ENCODE measurements at places on chromosomes 2 and 18.

DNA sequence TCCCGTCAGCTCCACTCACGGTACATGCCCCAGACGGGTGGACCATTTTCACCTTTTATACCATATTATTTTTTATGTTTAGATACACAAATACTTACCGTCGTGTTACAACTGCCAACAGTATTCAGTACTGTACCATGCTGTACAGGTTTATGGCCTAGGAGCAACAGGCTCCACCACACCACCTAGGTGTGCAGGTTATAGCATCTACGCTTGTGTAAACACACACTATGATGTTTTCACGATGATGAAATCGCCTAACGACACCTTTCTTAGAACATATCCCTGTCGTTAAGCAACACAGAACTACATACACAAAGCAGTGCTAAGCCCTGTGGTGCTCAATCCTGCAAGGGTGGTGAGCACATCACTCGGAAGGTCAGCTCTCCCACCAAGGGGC lies 24.5 kb downstream of the NDUFA10 start:
- H3K4me3 ChIP-seq, result no peak overlapping the region
- no peaks in the 10 kb centered on the region for H3K27me3 ChIP-seq
- DNase-seq, result no peak
- H3K27ac ChIP-seq, result no peak overlapping the region

DNA sequence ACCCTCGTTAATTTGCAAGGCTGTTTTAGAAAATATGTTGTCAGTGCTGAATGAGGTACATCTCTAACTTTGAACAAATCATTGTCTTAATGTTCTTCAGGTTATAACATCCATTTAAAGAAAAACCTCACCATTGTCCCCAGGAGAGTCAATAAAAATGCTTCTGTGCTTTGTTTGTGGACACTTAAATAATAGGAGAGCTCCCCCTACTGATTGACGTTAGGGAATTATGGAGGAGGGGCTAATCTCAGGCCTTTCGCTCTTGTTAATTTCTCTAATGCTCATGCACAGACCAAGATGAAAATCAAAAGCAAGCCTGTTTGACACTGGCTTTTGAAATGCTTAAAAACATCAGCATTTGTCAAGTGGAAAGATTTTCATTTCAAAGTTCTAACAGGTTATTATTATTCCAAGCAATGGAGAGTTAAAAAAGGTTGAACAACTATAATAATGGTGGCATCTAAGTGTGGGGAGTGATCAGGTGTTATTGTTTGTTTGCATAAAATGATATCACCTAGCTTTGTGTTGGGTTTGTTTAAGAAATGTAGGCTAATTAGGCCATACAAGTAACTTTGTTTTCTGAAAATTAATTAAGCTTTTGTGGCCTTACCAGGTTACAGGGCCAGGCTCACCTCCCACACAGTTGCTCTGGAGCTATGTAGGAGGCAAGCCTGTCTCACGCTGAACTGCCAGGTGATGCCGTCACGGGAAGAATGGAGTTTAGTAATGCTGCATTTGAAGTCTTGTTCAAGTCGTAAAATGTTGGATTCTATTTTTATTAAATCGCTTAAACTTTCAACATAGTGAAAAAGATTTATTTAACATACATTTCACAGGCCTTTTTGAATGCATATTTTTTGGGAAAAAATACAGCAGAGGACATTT lies 51.7 kb upstream of the SMIM21 start:
- no peak overlapping the region for H3K4me3 ChIP-seq
- H3K36me3 ChIP-seq, result peaks cover 10% of the 10 kb centered on the region
- H3K27me3 ChIP-seq, result peaks cover 22% of the 10 kb centered on the region
- DNase-seq, result peak; percentile 9
- no peak overlapping the region for H3K27ac ChIP-seq
- no peaks in the 10 kb centered on the region for H3K4me1 ChIP-seq

DNA sequence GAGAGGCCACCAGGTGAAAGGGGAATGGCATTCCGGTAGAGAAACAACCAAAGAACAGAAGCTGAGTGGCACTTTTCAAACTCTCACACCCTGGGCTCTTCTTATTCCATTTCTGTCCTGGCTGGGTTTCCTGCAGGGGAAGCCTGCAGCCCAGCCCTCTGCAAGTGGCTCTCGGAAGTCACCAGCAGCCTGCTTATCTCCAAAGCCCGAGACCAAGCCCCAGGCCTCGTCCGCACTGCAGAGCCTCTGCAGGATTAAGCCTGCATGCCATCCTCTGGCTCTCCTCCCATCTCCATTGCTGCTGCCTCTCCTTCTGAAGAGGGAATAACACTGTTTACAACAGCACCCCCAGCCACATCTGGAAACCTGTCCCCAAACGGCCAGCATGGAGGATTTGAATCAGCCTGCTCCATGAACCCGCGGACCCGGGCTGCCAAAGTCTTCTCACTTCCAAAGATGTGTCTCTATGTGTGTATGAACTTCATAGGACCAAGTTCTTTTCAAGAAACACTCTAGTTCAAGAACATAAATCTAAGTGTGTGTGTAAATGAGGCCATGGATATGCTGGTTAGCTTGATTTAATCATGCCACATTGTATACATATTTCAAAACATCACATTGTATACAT lies 54.2 kb downstream of the DIPK1C start:
- H3K36me3 ChIP-seq, result no peaks in the 10 kb centered on the region
- peaks cover 8% of the 10 kb centered on the region for H3K27me3 ChIP-seq
- no peak overlapping the region for H3K27ac ChIP-seq
- H3K4me3 ChIP-seq, result no peak overlapping the region
- peaks cover 17% of the 10 kb centered on the region for H3K4me1 ChIP-seq

- no peaks in the 10 kb centered on the region for H3K36me3 ChIP-seq
- no peaks in the 10 kb centered on the region for H3K27me3 ChIP-seq
- peaks cover 5% of the 10 kb centered on the region for H3K4me1 ChIP-seq
- peak overlapping the region; percentile 90 for H3K27ac ChIP-seq
These were observed 837 bp upstream of the ACSL3 start for GRCh38 chr2:222859786-222860612.

All from naive B cell (primary cell).